GM23338 (cell line): ENCODE measurements at places on chromosomes 4 and X. TPM values are rescaled to one million over a fixed set of nuclear protein-coding genes. Genes with fewer than 3 reads are reported as not detected.

Gene GPR119
- not detected in 2 replicates for total RNA-seq

Gene GYG2
- 47.0 and 63.8 TPM in 2 replicates for total RNA-seq

DNA sequence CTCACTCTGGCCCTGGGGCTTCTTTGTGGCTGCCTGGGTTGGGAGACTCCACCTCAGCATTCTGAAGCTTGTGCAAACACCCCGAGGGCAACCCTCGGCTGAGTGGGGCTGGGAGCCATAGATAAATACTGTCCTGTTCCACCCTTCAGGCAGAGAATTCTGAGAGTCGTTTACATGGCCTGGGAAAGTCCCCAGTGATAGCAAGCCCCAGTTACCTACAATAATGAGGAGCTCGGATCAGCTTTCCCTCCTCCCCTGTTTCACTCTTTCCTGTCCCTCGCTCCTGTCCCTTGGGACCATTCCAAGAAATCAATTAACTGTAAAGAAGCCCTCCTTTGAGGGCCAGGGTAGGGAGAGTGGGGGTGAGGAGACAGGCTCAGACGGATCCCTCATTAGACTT is 31.6 kb upstream of the DDX3X start:
- no peak for DNase-seq

- DNase-seq = no peak
Observed at GRCh38 chrX:101022020-101022419, 29.9 kb downstream of the TRMT2B start.

GRCh38 chr4:3294401-3295241 is 1.8 kb downstream of the RGS12 start:
- DNase-seq = no peak

DNA sequence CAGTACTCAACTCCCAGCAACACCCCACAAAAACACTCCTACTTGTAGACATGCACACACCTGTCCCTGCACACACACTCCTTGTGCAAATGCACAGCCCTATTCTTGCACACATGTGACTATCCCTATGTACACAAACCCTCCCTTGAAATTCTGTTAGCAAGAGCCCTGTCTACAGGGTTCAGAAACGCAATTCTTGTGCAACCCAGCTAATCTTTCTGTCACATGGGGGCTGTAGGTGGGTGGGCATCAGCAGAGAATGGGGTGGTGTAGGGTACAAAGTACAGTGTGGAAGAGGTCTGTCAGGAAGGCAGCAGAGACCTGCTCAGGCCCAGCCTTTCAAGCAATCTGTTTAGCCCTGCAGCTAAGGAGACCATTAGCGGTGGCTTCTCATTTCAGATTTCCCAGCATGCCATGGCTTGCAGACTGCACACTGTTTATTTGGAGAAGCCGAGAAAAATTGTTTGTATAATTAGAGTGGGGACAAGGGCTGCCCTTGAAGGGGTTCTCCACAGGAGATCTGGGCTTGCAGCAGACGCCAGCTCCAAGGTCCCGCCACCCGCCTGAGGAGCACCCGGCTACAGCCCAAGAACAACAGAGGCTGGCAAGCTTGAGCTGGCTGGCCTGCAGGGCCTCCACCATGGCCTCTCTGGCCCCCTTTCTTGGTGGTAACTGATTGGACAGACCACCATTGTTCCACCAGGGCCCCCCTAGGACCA is 144.0 kb upstream of the PJA1 start:
- no peak for DNase-seq

- no peak for DNase-seq
Observed at GRCh38 chr4:67291644-67292043, 253.7 kb downstream of the CENPC start.

GRCh38 chr4:127708985-127709384 is 21.2 kb upstream of the SLC25A31 start:
- peak; percentile 23 for DNase-seq

- no peak for DNase-seq
Observed at GRCh38 chrX:56313308-56313707, 81.2 kb downstream of the KLF8 start.

DNA sequence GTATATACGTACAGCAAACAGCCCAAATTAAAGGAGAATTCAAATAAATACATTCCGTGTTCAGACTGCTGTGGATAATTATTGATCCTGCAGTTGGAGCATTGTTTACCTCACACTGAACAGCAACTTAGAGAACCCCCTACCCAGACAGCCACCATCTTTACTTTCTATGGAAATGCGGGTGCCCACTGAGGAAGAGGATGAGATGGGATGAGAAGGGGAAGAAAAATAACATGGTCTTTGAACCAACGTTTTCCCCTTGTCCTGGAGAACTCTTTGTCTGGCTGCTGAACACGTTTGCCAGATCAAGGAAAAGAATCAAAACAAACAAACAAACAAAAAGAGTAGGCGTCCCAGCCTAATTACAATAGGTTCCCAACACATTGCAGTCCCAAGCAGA is 1.5 kb downstream of the TSPAN5 start:
- no peak for DNase-seq

DNA sequence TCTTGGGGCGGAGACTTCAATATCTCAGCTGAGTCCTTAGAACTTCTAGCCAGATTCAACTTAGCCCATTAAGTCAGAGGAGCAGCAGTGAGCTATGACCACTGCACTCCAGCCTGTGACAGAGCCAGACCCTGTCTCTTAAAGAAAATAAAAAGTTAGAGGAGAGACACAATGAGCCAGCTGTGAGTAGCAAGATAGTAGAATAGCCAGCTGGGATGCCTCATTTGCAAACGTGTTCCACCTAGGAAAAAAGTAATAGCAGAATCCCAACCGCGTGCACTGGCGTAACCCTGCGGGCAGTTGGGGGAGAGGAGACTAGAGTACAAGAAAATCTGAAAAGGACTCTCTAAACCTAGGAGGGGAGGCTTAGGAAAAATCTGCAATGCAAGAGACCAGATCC is 133.2 kb upstream of the ANXA3 start:
- no peak for DNase-seq

DNA sequence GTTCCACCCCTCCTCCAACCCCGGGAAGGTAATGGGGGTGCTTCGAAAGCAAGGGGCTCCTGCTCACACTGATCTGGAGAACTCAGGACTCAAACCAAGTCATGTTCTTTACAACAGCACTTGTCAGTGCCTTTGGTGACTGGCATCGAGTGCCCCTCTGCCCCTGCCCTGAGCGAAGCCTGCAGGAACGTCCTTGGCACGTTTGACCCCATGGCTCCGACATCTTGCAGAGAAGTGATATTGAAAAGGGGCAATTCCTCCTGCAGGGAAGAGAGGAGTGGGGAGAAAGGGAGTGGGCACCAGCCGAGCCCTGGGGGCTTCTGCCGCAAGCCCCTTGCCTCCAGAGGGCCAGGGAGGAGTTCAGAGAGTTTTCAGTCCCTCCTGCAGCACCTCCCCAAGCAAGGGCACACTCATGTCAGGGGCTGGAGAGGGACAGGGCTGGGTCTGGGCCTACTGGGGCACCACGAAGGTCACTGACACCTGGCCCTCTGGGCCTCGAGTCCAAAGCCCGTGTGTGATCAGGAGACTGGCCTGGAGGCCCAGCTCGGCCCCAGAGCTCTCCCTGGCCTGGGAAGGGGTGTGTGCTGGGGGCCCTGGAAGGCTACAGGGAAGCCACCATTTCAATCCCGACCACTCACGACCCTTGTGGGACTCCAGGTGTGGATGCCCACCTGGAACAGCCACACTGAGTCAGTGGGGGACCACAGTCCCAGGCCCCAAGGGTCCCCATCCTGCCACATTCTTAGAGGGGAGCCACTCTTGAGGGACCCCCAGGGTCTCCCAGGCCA is 94.9 kb upstream of the NKX1-1 start:
- no peak for DNase-seq

- DNase-seq = no peak
Observed at GRCh38 chrX:44082829-44083228, 109.6 kb upstream of the NDP start.
